ENCODE measurements at places on chromosomes 12 and 14.
A peak's percentile ranks its signal among the peaks of the same experiment; 100 is the strongest.

DNA sequence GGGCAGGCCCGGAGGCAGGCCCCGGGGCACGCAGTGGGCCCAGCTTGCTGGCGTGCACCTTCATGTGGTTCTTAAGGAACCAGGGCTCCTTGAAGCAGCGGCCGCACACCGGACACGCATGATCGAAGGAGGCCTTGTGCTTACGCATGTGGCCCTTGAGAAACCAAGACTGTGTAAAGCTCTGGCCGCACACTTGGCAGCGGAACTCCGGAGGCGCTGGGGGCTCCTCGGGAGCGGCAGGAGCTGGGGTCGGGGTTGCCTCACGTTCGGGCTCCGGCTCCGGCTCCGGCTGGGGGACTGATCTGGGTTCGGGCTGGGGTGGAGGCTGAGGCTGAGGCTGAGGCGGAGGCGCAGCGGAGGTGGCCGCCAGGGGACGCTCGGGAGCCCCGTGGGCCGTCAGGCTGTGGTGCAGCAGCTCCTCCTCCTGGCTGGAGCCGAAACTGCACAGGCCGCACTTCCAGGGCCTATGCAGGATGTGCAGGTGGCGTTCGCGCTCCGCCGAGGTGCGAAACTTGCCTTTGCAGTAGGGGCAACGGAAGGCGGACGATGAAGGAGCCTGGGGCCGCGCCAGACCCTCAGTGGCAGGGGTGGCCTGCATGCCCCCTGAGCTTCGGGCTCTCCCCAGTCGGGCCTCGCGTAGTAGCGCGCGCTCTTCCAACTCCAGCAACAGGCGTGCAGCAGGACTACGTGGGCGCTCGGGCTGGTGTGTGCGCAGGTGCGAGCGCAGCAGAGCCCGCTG, 6.0 kb downstream of the ZNF219 start:
- peak; percentile 49 for DNase-seq

DNA sequence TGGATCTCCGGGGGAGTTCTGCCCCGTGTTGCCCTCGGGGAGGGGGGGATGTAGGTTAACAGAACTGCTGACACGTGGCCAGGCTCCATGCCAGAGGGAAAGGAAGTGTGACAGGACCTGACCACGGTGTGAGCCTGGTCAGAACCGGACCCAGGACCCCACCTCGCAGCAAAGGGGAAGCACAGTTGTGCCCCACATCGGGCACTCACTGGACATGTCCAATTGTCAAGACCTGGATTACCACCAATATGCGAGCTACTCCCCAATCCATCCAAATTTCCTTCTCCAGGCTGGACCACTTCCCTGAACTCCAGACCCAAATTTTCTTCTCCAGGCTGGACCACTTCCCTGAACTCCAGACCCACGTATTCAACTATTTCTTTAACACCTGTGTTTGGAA, 78.8 kb upstream of the PIWIL1 start:
- no peak for DNase-seq

GRCh38 chr12:130013771-130014484, 110.1 kb upstream of the TMEM132D start:
- DNase-seq, result peak; percentile 8

GRCh38 chr12:48451372-48451771, 21.0 kb upstream of the ANP32D start:
- DNase-seq, result no peak

DNA sequence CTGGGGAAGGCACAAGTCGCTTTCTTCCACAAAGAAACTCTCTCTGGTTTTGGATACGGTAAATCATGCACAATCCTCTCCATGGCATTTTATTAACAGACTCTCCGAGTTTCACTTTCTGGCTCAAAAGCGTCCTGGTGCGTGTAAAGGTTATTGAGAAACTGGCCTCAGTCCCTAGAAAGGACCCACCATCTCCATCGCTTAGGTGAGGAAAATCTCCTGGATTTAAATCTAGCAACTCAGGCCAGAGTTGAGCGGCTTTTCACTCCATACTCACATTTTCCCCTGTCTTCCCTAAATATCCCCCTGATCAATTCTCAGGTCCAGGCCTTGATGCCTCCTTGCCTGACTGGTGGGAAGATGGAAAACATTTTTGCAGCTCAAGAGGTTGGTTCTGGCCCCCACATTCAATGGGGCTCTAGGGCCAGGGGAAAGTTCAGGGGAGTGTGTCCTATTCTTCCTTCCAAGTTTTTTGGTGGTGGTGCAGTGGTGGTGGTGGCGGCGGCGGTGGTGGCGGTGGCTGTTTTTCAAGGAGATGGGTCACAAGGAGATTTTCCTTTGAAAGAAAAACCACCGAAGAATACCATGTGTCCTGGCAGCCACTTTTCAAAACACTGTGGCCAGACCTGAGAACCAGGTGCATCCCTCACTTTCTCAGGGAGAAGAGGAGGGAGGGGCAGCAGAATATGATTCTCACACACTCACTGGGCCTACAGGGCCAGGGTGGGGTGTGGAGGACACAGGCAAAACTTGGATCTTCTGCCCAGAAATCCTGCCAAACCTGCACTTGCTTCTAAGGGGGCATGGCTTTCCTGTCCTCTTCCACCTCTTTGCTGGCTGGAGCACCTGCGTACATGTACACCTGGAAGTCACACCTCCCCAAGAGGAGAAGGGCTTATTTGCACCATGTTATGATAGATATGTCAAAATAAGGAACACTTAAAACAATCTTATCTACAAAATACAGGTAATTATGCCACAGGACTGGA, 46.7 kb upstream of the PNMA1 start:
- no peak for DNase-seq

DNA sequence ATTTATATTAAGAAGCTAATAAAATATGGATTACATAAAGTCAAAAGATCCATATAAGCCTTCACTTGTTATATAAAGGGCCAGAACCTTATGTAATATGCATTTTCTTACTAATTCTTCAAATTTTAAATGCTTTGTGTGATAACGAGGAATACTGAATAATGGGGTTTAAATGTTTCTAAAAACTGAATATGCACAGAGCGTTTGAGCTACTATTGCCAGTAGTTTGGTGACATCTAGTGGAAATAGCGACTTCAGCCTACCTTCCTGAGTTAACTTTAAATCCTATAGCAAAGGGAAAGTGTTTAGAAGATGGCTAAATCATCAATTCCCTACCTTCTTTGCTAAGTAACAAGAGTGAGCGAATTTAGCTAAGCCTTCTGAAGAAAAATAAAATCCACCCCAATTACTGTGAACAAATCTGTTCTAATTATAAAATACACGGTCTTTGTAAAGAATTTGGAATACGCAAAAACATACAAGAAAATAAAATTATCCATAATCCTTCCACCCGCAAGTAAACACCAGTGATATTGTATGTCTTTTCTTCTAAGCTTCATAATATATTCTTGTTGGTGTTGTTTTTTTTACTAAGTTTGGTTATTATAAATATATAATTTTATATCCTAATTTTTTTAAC, 115.5 kb upstream of the G2E3 start:
- peak; percentile 48 for DNase-seq

- no peak for DNase-seq
Observed at GRCh38 chr12:55965240-55965639, 602 bp downstream of the PMEL start.

DNA sequence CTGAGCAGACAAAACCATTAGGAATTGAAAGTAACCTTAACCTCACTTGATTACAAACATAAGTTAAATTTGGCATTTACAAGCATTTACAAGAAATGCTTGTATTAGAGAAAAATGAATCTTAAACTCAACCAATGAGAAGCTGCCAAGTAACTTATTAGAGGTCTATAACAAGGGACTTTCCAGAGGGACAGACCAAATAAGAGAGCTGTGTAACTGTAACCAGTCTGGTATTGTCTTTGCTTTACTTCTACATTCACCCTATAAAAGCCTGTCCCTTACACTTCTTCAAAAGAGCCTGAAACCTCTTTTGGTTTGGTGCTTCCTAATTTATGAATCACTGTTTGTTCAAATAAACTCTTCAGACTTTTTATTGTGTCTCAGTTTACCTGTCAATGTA, 450.0 kb upstream of the FAR2 start:
- DNase-seq, result no peak

GRCh38 chr12:25825446-25825845, 133.0 kb upstream of the RASSF8 start:
- DNase-seq, result no peak

DNA sequence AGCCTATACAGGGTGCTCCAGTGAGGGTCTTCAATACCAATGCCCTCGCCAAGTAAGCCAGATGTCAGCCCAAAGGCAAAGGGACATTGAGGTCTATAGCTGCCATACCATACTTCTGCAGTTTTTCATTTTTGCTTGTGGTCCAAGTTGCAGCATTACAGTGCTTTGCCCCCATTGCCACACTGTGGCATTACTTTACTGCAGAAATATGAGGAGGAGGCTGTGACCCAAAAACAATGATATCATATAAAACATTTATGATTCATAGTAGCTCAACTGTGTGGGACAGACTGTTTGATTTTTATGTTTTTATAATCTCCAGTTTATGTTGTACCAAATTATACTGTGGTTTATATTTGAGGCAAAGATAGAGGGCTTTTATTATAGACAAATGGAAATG, 64.1 kb downstream of the KIAA0586 start:
- no peak for DNase-seq

DNA sequence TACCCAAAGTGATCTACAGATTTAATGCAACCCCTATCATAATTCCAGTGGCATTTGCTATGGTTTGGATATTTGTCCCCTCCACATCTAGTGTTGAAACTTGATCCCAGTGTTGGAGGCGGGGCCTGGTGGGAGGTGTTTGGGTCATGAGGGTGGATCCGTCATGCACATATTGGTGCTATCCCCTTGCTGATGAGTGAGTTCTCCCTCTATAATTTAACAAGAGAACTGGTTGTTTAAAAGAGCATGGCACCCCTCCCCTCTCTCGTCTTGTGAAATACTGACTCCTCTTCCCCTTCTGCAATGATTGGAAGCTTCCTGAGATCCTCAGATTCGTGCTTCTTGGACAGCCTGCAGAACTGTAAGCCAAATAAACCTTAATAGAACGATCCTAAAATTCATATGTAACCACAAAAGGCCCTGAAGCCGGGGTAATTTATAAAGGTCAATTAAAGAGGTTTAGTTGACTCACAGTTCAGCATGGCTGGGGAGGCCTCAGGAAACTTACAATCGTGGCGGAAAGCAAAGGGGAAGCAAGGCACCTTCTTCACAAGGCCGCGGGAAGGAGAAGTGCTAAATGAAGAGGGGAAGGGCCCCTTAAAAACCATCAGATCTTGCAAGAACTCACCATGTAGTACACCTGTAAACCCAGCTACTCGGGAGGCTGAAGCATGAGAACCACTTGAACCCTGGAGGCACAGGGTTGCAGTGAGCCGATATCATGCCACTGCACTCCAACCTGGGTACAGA, 41.2 kb downstream of the SLC39A9 start:
- DNase-seq, result no peak

- no peak for DNase-seq
Observed at GRCh38 chr12:120962532-120963020, 15.8 kb upstream of the HNF1A start.

- DNase-seq, result no peak
Observed at GRCh38 chr14:92397150-92397952, 74.4 kb downstream of the SLC24A4 start.

GRCh38 chr14:53938136-53938837, 18.3 kb downstream of the BMP4 start:
- no peak for DNase-seq

DNA sequence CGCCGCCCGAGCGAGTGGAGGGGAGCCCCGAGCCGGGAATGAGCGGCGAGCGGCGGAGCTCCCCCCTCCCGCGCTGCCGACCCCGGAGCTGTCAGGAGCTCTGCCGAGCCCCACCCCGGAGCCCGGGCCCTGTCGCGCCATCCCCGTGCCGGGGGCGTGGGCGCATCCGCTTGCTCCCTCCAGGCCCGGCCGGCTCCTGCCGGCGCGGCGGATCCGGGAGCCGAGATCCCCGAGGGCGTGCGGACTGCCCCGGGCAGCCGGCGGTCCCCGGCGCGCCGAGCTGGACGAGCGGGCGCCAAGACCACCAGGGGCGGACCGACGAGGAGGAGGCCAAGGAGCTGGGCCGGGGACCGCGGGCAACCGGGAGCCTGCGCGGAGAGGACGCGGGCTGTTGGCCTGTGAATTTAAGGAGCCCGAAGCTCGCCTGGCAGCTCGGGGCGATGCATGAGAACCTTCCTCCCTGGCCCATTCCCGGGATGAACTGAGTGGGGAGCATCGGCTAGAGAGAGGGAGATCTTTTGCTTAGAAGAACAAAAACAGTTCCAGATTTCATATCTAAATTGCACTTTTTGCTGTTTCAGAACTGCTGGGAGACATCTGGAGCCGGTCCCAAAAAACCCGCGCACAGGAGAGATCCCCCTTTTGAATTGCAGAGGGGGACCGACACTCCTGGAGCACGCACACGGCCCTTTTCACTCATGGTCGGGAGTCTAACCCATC, 2.0 kb downstream of the PTHLH start:
- no peak for DNase-seq

DNA sequence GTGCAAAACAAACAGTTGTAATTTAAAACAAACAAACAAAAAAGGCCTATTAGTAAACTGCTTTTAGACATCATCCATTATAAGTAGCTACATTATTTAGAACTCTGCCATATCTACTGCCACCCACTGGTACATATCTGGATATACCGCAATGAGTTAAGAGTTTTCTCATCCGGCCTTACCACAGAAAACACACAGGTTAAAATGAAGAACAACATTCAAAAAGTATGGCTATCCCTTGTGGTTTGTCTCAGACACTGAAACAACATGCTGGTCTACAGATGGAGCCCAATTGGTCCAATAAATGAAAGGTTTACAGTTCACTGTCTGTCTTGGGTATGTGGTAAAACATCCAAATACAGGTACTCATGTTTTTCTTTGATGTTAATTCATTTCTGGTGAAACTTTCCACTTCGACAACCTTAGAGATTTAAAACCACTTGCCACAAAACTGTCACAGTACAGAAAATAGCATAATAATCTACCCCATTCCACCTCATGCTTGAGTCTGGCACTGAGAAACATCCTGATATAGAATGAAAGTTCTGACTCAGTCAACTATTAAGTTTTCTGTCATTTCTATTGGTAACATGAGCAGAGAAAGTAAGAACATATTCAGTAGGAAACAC, 354.3 kb downstream of the CEP128 start:
- peak; percentile 31 for DNase-seq

GRCh38 chr12:32947206-32948067, 50.9 kb upstream of the PKP2 start:
- DNase-seq, result peak; percentile 1

DNA sequence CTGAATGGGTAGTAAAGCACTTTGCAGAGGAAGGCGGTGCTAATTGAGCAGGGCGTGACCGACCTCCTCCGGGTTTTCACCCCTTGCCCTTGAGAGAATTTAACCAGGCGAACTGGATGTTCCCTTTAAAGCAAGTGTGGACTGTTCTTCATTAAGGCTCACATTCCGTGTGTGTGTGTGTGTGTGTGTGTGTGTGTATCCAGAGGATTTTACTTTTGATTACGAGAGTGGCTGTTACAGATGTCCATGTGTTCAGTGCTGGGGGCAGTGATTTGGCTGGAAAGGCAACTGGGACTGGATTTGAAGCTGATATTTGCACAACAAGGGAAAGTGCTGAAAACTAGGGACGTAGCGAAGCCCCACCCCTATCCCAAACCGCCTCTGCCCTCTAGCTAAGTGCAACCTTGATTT, 2.2 kb downstream of the TMEM132C start:
- no peak for DNase-seq

GRCh38 chr14:74927225-74927624, 4.2 kb upstream of the RPS6KL1 start:
- no peak for DNase-seq

- no peak for DNase-seq
Observed at GRCh38 chr14:75941030-75941429, 40.8 kb downstream of the TGFB3 start.

GRCh38 chr12:67601126-67601525, 47.4 kb upstream of the DYRK2 start:
- no peak for DNase-seq
